ENCODE measurements at places on chromosomes 6 and 20.

DNA sequence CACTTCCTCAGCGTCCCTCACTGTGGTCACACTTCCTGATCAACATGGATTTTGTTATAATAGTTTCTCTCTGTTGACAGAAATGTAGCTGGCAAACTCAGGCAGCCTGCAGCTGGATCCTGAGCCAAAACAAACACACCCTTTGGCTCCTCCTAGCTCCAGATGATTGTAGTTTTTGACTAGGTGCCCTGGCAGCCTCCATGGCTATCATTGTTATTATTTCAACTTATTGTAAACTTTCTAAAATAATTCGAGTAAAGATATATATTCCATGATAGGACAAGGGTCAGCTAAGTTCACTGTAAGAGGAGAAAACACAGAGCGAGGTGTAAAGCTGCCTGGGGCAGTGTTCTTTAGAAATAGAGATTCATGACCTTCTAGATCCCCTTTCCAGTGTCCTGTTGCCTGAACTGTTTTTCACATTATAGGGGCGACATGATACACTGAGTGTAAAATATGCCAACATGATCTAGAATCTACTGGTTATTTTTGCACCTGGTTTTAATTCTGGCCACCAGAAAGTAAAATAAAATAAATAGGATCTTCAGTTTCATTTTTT, 98.2 kb upstream of the HDGFL1 start:
- DNase-seq = peak; percentile 18

DNA sequence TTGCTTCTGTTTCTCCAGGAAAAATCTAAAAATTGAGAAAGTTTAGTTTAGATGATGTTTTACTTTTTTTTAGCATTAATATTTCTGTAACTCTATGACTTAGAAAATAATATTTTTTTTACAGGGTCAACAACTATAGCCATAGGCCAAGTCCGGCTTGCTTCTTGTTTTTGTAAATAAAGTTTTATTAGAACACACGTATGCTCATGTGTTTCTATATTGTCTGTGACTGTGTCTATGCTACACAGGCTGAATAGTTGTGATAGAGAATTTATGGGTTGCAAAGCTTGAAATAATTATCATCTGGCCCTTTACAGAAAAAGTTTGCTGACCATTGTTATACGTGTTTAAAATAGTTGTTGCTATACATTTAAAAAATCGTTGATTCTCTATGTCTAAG, 399.2 kb downstream of the EPM2A start:
- no peak for DNase-seq

DNA sequence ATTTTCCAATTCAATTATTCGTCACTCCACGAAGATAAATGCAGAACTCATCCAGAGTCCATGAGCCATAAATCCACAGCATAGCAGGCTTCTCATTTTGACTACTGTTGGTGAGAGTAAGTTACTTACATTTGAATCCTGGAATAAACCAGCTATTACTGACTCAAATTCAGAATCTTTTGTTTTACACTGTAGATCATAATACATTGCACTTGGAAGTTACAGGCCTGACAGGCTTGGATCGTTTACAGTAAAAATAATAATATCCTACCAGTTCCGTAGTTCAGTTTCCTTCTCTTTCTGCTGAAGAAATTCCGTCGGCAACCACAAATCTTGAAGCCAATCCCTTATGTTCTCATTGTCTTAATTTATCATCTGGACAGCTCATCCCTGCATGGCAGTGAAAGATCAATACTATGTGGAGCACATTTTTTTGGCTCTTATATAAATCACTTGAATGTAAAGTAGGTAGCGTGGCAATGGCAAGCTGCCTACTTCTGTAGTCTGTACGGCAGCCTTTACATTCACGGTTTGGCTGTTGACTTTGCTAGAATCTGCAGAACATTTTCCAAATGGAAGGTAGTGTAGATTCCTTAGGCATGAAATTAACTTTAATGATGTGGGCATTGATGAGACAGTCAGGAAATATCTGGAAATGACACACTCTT, 142.9 kb downstream of the WDR27 start:
- DNase-seq = no peak

GRCh38 chr20:39878809-39879208, 810.2 kb downstream of the MAFB start:
- DNase-seq = no peak

DNA sequence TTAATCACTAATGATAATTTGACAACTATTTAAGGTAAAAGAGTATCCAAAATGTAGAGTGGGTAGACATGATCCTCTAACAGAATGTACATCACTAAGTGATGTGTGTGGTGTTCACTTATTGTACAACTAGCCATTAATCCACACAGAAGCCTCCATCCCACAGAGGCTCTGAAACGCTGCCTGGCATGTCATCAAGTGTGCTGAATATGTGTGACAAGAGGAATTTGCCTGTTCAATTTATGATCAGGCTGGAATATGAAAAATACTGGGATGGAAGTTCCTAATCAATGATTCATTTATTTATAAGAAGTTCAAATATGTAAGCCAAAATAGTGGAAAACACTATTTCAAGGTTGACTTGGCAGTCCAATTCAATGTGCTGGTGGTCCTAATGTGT, 72.4 kb downstream of the BACH2 start:
- DNase-seq = no peak

- no peak for DNase-seq
Observed at GRCh38 chr20:43940518-43941225, 26.0 kb downstream of the TOX2 start.

- DNase-seq = no peak
Observed at GRCh38 chr6:163823577-163823976, 409.1 kb downstream of the QKI start.

- DNase-seq = no peak
Observed at GRCh38 chr6:52790861-52791260, 12.8 kb downstream of the GSTA1 start.

DNA sequence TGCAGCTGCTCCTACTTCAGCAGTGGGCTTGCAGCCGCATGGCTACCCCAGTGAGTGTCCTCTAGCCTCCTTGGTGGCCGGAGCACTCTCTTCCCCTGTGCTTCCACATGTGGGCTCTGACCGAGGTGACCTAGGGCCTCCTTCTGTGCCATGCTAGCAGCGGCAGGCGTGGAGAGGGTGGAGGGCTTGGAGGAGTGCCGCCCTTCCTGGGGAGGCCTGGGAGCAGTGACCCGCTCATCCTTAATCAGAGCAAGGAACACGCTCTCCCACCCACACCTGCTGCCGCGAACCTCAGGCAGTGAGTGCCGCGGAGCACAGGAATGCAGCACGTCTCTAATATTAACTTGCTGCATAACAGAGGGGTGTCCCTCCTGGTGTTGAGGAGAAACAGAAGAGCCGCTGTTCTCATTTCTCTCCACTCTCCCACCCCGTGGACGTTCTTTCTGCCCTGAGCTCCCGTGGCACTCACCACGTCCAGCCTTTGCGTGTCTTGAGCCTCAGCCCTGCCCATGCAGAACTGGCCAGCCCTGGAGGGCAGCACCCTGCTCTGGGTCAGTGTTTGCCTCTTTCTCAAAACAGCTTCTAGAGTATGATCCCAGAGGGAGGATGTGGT, 31.9 kb downstream of the DUSP22 start:
- no peak for DNase-seq

DNA sequence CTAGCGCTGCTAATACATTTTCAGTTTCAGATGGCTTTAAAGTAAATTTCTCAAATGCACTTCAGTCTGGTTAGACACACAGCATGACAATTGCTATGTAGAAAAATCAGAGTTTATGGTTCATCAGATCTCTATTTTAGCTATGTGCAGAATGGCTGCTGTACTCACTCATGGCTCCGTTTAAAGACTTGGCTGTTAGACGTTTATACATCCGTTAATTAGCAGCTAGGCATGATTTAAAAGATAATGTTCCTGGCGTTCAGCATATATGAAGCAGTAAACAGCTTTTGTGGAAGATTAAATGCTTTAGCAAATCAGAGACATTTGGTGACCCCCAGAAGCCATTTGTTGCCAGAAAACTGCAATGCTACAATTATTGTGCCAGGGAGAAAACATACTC, 350.0 kb upstream of the MANEA start:
- no peak for DNase-seq

GRCh38 chr6:8080362-8081151, 16.4 kb upstream of the BLOC1S5 start:
- DNase-seq = no peak

- no peak for DNase-seq
Observed at GRCh38 chr6:21084656-21085055, 508.9 kb upstream of the SOX4 start.

GRCh38 chr20:15616626-15617025, 956.6 kb downstream of the KIF16B start:
- DNase-seq = no peak

DNA sequence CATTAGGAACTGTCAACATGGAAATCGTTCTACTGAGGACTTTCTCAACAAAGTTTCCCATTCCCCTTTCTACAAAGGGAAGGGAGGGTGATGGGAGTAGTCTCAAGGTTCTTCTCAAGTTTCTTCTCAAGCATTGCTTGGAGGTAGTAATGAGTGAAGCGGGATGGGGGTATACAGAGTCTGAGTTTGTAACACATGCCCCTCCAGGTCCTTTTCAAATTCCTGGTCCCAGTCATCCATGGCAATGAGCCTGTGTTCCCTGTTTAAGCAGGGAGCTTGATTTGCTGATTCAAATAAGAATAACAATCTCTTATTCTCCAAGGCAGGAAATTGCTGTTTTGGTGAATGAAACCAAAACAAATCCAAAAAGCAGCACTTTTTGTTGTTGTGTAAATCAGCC, 45.5 kb downstream of the MYLK4 start:
- DNase-seq = no peak

DNA sequence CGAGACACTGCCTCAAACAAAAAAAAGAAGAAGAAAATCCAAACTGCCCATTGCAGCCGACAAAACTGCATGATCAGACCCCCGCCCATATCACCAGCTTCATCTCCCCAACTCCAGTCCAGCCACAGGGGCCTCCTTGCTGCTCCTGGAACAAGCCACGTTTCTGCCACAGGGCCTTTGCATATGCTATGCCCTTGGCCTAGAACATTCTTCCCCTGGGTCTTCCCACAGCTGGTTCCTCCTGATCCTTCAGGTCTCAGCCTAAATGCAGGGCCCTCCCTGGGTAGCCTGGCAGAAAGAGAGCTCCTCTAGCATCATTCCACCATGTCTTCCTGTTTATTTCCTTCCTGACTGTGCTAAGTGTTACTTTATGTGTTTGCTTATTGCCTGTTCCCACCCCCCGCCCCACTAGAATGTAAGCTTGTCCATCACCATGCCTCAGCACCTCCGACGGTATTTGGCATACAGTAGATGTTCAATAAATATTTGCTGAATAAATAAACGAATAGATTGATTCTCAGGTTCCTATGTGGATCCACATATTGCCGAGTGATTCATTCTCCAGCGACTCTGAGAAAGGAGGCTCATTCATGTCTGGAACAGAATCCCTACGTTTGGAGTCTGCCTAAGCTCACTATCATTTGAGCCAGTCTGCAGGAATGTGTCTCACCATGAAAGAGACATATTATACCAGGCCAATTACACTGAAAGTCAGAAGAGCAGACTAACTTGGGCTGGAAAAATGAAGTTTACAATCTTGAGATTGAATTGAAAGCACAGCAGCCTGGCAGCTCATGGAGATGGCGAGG, 56.1 kb downstream of the NFATC2 start:
- no peak for DNase-seq

- no peak for DNase-seq
Observed at GRCh38 chr6:159170333-159170672, 1.1 kb downstream of the FNDC1 start.

GRCh38 chr6:14371530-14371929, 254.0 kb downstream of the CD83 start:
- DNase-seq = no peak

DNA sequence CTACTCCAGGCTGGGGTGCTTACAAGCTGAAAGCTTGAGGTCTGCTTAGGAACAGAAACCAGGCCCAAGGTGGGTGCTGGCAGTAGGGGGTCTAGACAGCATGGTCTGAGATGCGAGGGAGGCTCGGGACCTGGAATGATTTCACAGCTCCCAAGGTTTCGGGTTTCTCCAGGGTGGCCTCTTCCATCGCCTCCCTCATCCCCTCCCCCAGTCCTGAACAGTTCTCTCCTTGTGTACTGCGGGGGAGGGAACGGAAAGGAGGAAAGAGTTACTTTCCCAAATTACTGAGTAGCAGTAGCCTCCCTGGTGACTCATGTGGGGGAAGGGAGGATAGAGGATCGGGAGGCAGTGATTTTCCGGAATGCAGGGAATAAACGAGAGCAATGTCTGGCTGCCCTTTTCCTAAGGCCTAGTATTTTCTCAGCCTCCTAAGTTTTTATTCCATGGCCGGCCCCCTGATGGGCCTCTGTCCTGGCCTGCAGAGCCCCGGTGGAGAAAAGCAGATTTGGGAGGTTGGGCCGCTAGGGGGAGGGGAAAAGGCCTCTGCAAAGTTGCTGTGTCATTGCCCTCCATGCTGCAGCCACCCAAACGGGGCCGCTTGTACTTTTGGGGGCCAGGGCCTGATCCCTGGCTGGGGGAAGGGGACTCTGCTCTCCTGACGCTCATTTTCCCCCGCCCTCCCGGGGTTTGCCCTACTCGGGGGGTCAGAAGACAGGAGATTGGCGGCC, 1.5 kb downstream of the BRD2 start:
- peak; percentile 55 for DNase-seq

- DNase-seq = no peak
Observed at GRCh38 chr6:44271914-44272313, 1.7 kb downstream of the TMEM151B start.

- DNase-seq = no peak
Observed at GRCh38 chr20:24459733-24460132, 9.7 kb upstream of the SYNDIG1 start.

- DNase-seq = peak; percentile 28
Observed at GRCh38 chr6:107458672-107459282, 587 bp downstream of the PDSS2 start.

DNA sequence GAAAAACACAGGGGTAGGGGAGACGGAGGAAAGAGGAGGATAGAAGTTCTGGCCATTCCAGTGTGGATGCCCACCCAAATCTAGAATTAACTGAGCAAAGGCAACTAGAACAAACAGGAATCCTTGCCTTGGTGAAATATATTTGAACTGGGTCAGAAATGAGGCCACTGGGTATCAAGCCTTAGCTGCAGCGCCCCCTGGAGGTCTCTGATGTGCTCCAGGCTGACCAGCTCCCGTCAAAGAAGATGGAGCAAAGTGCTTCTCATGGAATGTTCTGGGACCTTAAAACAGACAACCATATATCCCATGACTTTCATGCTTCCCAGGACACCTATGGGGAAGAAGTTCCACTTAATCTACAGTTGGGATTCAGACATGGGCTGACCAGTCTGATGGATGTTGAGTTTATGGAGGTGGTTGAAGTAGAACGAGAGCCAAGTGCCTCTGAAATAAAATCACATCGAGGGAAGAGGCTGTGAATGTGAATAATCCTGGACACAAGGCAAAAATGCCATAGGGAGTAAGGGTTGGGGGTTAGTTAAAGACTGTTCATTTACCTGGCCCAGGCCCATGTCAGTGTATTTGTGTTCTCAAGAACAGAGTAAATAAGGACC, 50.4 kb downstream of the HLA-DPB1 start:
- peak; percentile 46 for DNase-seq

DNA sequence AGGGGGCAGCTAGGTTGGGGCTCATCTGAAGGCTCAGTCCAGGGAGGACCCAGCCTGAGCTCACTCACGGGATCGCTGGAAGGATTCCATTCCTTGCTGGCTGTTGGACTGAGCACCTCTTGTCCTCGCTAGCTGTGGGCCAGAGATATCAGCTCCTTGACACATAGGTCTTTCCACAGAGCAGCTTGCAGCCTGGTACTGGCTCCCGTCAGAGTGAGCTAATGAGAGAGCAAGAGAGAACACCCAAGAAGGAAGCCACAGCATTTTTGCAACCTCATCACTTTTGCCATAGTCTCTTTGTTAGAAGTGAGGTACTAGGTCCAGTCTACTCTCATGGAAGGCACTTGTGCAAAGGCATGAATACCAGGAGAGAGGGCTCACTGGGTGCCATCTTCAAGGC, 179.9 kb downstream of the CDC5L start:
- no peak for DNase-seq

GRCh38 chr6:164477101-164477500, 832.3 kb downstream of the C6orf118 start:
- DNase-seq = no peak

Data from HuH-7 (cell line).